KBM-7 (cell line): ENCODE measurements at places on chromosomes 3 and 15.
A peak's percentile ranks its signal among the peaks of the same experiment; 100 is the strongest.

DNA sequence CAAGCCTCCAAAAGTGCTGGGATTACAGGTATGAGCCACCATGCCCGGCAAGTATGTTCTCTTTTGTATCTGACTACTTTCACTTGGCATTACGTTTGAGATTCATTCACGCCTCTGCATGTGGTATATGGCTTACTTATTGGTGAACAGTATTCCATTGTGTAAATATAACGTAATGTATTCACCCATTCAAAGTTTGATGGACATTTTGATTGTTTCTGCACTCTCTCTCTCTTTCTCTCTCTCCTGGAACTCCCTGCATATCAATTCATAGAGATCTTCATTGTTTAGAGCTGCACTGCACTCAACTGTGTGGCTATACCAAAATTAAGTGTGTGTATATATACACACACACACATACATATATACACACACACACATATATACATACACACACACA lies 30.4 kb downstream of the SPPL2A start:
- DNase-seq: no peak

GRCh38 chr3:124097362-124098131 lies 105.6 kb upstream of the ROPN1 start:
- no peak for DNase-seq

- DNase-seq: peak; percentile 65
Observed at GRCh38 chr3:18443665-18444594, 18.8 kb upstream of the SATB1 start.

DNA sequence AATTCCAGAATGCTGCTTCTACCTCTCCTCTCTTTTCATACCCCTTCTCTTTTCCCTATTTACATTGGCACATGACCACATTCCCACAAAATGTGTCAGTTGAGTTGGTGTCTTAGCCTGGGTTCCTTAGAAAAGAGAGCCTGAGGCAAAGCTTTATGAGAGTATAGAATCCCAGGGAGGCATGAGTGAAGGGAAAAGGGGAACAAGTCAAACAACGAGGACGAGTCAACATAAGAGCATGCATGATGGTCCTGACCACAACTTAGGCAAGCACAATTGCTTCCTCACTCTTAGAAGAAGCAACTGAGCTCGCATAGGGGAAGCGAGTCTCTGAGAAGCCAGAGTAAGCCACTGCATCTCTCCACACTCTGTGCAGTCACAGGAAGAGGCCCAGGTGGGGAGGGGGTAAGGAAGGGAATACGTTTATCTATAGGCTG lies 15.4 kb upstream of the ZNF774 start:
- peak; percentile 89 for DNase-seq

DNA sequence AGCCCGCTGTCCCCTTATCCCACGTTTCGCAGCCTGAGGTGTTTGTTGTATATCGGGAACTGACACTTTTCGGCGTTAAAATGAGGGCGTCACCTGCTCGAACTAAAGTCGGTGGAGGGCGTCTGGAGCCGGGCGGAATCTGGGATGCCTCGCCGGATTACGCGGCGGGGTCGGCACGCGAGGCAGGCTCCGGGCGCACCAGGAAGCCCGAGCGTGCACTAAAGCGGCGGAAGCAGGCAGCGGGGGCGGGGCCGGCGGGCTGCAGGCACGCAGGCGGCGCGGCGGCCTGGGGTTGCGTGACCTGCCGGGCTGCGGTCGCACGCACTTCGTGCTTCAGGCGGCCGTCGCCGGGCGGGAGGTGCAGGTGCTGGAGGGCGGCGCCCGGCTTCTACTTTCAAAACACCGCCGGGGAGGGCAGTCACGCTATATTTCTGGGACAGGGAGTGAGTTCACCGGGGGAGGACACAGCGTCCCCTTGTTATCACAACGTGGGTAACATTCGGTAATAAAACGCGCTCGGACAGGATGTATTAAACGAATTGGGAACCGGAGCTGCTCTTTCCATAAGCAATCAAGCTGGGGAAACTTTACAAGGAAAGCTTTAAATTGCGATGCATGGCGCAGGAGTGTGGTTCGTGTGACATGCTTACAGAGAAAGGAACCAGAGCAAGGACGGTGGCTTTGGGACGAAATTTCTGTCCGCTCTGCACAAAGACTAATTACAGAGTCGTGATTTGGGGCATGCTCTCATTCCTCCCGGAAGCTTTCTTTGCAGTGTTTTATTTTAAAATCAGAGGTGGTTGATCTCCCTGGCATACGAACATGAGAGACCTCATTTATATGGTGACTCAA lies 9.1 kb upstream of the LEKR1 start:
- peak; percentile 97 for DNase-seq

DNA sequence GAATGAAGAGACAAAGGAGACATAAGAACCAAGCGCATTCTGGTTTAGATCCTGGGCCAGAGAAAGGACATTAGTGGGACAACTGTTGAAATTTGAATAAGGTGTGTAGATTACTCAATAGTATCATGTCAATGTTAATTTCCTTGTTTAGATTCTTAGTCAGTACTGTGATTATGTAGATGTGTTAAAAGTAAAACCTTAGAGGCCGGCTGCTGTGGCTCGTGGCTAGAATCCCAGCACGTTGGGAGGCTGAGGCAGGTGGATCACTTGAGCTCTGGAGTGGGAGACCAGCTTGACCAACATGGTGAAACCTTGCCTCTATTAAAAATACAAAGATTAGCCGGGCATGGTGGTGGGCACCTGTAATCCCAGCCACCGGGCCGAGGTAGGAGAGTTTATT lies 26.7 kb downstream of the CYP8B1 start:
- no peak for DNase-seq

DNA sequence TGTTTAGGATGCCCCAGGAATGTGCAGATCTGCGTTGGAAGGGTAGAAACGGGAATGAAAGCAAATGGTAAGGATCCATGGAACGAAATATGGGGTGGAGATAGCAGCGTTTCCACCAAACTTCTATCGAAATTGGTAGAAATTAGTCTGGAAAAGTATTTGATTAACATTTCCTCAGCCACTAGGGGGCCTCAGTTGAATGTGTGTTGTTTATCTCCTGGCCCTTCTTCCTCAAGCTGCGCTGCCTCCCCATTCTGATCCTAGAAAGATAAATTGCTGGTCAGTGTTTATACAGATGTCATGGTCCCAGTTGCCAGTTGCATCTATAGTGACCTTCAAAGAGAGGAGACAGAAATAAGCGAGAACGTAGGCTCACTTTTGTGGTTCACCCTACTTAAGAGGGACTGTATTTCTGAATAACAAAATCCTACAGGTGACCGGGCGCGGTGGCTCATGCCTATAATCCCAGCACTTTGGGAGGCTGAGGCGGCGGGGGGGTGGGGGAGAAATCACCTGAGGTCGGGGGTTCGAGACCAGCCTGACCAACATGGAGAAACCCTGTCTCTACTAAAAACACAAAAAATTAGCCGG lies 457.1 kb downstream of the SQOR start:
- DNase-seq: peak; percentile 52

DNA sequence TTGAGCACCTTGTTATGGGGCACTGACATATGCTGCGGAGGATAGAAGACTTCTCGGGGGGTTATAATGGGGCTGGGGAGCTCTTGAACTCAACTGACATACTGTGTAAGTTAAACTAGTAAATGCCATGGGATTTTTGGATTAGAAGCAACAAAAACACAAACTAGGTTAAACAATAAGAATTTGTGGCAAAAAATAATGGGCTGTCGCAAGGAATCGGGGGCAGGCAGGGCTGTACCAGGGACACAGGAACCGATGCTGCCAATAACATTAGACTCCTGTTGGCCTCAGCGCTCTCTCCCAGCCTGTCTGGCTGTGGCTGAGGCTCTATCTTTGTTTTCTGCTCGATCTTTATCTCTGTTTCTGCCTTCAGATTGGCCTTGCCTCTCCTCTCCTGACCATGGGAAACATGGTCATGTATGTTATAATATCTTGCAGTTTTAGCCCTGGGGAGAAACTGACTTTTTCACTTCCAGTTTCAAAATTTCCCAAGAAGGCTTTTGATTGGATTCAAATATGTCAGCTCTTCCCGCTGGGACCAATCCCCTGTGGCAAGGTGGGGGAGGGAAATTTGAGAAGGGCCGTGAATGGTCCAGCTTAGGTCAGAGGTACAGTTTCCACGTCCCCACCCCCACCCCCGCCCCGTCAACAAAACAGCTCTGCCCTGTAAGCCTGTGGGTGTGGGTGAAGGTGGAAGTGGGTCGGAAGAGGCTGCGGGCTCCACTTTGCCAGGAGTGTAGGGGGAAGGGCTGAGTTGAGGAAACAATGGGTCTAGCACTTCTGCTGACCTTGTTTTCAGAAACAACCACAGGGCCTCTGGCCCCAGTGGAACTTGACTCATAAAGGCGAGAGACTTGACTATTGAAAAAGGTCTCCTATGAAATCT lies 161.1 kb upstream of the TBL1XR1 start:
- peak; percentile 89 for DNase-seq

- no peak for DNase-seq
Observed at GRCh38 chr15:57780471-57780870, 74.0 kb downstream of the POLR2M start.

GRCh38 chr3:81938681-81939080 lies 177.2 kb upstream of the GBE1 start:
- DNase-seq: no peak

GRCh38 chr3:40690749-40691451 lies 166.1 kb downstream of the ZNF621 start:
- no peak for DNase-seq

DNA sequence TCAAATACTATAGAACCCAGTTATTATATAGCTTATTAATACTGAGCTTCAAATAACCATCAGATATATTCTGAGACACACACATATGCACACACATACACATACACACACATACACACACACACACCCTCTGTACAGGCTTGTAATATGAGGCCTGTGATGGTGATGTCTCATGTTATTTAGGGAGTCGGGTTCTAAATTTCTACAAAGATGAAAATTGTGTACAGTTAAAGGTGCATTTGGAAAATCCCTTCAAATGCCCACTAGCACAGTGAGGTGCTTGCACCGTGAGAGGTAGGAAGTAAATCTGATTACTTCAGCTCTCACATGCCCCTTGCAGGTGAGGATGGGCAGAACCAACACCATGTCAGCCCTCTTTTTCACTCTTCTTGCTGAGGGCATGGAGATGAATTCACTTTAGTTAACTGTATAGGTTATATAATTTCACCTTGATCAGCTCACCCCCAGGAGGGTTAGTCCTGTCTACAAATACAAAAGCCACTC lies 294.5 kb upstream of the PROK2 start:
- no peak for DNase-seq

GRCh38 chr3:97952280-97952679 lies 20.0 kb downstream of the RIOX2 start:
- no peak for DNase-seq

- DNase-seq: no peak
Observed at GRCh38 chr3:51353131-51353530, 32.0 kb upstream of the MANF start.

GRCh38 chr15:92205255-92205739 lies 188.4 kb upstream of the ST8SIA2 start:
- DNase-seq: no peak

DNA sequence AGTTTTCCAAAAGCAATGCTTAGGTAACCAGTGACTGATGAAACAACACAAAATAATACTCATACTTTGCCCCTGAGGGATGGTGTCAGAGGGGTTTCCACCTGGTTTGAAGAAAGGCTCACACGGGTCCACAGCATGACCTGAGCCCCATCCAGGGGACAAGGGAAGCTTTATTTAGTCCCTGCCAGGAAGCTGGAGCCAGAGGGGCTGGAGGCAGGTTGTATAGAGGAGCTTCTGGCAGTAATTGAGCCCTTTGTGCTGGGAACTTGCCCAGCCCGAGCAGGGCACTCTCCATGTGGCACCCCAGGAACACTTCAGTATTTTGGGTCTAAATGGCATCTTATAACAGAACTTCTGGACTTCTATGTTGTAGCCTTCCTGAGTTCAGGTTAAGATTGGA lies 39.2 kb upstream of the EPHB1 start:
- no peak for DNase-seq

DNA sequence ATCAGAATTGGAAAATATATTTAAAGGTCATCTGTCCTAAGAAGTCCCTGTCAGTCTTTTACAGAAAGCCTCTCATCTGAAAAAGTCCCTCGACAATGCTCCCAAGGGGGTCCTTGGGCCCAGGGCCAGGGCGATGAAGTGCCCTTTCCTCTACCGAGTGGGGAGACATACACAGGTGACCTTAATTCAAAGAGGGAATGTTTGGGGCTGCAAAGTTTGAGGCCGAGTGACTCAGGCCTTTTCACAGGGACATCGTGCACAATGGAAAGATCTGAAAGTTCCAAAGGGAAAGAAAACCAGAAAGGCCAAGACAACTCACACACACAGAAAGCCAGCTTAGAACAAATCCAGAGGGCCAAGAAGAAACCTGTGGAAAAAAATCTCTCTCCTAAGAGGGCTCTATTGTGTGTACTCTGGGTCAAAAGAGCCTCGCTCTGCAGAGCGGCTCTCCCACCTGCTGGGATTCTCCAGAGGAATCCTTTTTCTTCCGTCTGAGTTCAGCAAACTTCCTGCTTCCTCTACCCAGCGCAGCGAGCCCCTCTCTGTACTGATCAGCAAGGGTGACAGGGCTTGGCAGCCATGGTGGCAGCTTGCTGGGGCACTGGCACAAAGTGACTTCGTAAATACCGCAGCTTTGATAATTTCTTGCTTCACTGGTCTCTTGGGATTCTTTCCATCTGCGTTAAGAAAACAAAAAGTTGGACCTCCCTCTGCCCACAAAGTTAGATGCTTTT lies 259.1 kb downstream of the OPA1 start:
- no peak for DNase-seq

DNA sequence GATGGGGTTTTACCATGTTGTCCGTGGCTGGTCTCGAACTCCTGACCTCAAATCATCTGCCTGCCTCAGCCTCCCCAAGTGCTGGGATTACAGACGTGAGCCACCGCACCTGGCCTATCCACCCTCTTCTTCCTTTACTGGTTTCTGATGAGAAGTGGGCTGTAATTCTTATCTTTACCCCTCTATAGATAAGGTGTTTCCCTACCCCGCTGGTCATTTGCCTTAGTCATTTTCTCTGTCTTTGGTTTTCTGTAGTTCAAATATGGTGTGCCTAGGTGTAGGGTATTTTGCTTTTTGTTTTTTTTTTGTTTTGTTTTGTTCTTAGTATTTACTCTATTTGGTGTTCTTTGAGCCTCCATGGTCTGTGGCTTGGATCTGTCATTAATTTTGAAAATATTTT lies 41.3 kb downstream of the APBA2 start:
- no peak for DNase-seq

- no peak for DNase-seq
Observed at GRCh38 chr3:20141851-20142250, 44.2 kb downstream of the SGO1 start.

GRCh38 chr3:117017135-117017894 lies 307.7 kb downstream of the TUSC7 start:
- DNase-seq: no peak

DNA sequence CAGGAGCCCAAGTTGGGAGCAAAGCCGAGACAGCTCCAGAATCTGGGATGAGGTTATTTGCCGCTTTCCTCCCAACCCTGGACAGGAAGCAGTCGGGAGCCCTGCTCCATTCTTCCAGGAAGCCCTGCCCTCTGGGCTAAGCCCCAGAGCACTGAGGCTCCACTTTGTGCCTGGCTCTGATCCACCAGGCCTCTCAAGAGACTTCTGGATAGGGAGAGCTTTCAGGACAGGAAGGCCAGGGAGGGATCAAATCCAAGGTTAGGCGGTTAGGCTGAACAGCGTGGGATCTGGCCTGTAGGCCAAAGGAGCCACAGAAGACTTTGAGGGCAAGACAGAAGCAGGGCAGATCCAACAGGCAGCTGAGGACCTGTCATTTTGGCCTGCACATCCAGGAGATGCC lies 835 bp downstream of the STOML1 start:
- no peak for DNase-seq

- no peak for DNase-seq
Observed at GRCh38 chr3:69130689-69131088, 8.3 kb upstream of the LMOD3 start.
